ENCODE measurements at places on chromosomes 4 and X.

DNA sequence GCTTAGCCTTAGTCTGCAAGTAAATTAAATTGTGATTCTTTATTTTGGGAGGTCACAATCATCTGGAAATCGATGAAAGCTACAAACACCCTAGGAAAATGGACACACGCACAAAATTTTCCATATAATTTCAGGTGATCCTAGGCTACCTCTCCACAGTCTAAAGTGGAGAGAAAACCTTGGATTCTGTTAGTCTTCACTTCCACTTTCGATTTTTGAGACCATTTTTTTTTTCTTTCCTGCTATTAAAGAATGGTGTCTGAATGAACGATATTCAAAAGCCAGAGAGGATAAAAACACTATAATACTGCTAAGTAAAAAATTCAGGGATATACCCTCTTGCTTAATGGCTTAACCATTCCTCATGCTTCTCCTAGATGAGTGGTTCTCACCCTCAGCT is 1.7 kb downstream of the FBXL5 start:
- no peak for DNase-seq

GRCh38 chrX:25043192-25043591 is 27.4 kb upstream of the ARX start:
- DNase-seq, result no peak

DNA sequence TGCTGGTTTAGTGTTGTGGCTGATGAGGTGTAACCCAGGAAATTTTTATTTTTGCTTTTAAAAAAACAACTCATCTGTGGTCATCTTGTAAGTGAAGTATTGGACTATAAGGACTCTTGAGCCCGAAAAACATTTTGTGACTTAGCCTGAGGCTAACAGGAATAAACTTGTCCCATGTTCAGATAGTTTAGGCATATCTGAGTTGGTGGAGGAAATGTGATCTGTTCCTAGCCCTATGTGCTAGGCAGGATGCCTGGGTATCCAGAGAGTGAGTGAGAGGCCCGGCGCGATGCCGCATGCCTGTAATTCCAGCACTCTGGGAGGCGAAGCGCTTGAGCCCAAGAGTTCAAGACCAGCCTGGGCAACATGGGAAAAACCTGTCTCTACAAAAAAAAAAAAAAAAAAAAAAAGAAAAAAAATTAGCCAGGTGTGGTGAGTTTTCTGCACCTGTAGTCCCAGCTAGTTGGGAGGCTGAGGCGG is 3.7 kb downstream of the SMS start:
- no peak for DNase-seq

- DNase-seq, result no peak
Observed at GRCh38 chr4:145843639-145844038, 95.0 kb downstream of the ZNF827 start.

- DNase-seq, result no peak
Observed at GRCh38 chr4:68581383-68582338, 5.5 kb upstream of the UGT2B17 start.

DNA sequence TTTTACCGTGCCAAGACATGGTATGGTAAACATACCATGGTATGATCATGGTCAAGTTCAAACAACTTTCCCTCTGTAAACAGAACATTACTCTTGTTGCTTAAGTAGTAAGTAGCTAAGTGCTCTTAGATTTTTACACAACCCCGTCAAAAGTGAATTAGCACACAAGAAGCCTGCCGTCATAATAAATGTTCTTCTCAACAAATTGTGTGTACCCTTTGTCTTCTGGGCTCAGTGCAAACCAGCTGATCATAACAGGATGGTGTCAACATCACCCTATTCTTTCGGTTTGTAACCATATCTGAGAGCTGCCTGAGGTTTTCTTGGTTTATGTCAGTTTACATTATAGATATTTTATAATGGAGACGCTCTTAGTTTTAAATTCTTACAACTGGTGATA is 28.8 kb downstream of the MSL3 start:
- no peak for DNase-seq

DNA sequence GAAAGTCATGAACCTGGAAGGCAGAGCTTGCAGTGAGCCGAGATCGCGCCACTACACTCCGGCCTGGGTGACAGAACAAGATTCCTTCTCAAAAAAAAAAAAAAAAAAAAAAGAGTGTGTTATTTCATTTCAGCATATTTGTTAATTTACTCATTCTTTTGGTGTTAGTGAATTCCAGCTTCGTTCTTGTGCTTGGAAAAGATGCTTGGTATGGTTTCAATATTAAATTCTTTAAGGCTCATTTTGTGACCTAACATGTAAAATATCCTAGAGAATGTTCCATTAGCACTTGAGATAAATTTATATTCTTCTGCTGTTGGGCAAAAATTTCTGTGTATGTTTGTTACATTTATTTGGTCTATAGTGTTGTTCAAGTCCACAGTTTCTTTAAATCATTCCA is 66.8 kb downstream of the SPIN3 start:
- DNase-seq, result no peak

DNA sequence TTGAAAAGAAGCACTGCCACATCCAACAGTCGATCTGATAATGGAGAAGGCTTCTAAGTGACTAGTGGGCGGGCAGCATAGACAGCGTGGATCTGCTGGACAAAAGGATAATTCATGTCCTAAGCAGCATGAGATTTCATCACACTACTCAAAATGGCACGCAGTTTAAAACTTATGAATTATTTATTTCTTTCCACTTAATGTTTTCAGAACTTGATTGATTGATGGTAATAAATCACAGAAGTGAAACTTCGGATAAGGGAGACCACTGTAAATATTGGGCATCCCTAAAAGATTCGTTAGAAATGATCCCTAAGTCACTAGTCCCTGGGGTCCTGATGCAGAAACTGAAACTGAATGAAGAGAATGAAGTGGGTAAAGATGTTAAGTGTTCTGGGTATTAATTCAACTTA is 93.0 kb upstream of the ANK2 start:
- DNase-seq, result no peak
